Neural crest cell (in vitro differentiated cells): ENCODE measurements at places on chromosomes 5 and 9.

- H3K27me3 ChIP-seq, result peaks cover 32% of the 10 kb centered on the region
- no peak overlapping the region for H3K4me3 ChIP-seq
- H3K4me1 ChIP-seq, result no peaks in the 10 kb centered on the region
- no peak overlapping the region for H3K27ac ChIP-seq
Measured at GRCh38 chr9:117375956-117376355, 38.9 kb downstream of the ASTN2 start.

GRCh38 chr9:114394523-114395333 lies 6.9 kb upstream of the AKNA start:
- H3K4me3 ChIP-seq, result no peak overlapping the region
- H3K27ac ChIP-seq, result peak overlapping the region; percentile 19
- DNase-seq, result no peak
- H3K36me3 ChIP-seq, result no peaks in the 10 kb centered on the region

GRCh38 chr9:96619124-96619465 lies 548 bp downstream of the CDC14B start:
- no peak overlapping the region for H3K4me3 ChIP-seq
- H3K27ac ChIP-seq, result no peak overlapping the region
- DNase-seq, result no peak
- peaks cover 44% of the 10 kb centered on the region for H3K4me1 ChIP-seq
- peaks cover 3% of the 10 kb centered on the region for H3K27me3 ChIP-seq

DNA sequence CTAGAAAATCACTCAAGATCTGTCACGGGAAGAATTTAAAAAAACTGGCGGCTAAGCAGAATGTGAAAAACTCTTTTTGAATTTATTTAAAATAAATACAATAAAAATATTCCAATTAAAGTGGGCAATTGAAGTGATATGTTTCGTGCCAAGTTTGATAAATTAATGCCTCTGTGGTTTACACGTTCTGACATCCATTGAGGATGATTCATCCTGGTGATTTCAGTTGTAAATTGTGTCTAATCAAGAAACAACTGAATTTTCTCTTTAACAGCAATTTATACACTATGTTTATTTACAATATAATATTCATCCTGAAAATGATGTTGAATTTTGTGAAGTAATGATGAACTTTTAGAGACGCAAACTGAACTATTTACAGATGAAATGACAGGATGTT lies 21.0 kb upstream of the OSMR start:
- DNase-seq, result no peak
- no peaks in the 10 kb centered on the region for H3K36me3 ChIP-seq
- H3K4me3 ChIP-seq, result no peak overlapping the region
- no peak overlapping the region for H3K27ac ChIP-seq
- no peaks in the 10 kb centered on the region for H3K4me1 ChIP-seq

DNA sequence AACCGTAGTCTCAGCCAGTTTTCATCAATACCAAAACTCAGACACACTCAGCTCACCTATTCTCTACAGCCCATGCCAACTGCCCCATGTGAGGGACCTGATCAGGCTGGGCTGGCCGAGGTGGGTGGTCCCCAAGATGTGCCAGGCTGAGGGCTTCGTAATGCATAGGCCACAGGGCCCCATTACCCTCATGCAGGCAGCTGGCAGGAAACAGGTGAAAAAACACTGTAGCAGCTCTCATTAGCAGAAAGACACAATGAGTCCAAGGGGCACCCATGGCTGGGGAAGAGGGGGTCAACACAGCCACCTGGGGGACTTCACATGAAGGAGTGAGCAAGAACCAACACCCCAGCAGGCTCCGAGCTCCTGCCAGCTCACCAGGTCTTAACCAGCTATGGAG lies 8.2 kb downstream of the IPPK start:
- peak overlapping the region; percentile 68 for H3K4me3 ChIP-seq
- no peaks in the 10 kb centered on the region for H3K36me3 ChIP-seq
- H3K27me3 ChIP-seq, result no peaks in the 10 kb centered on the region
- no peak overlapping the region for H3K27ac ChIP-seq
- peaks cover 50% of the 10 kb centered on the region for H3K4me1 ChIP-seq
- DNase-seq, result no peak

GRCh38 chr5:93794954-93795353 lies 53.6 kb upstream of the POU5F2 start:
- peaks cover 13% of the 10 kb centered on the region for H3K36me3 ChIP-seq
- no peaks in the 10 kb centered on the region for H3K27me3 ChIP-seq
- H3K4me1 ChIP-seq, result peaks cover 49% of the 10 kb centered on the region
- no peak for DNase-seq
- no peak overlapping the region for H3K4me3 ChIP-seq
- H3K27ac ChIP-seq, result no peak overlapping the region

- peaks cover 16% of the 10 kb centered on the region for H3K36me3 ChIP-seq
- no peak for DNase-seq
- H3K4me3 ChIP-seq, result no peak overlapping the region
- H3K27me3 ChIP-seq, result no peaks in the 10 kb centered on the region
Measured at GRCh38 chr9:27353474-27354229, 56.7 kb upstream of the EQTN start.

- H3K27me3 ChIP-seq, result peaks cover 10% of the 10 kb centered on the region
- peaks cover 14% of the 10 kb centered on the region for H3K4me1 ChIP-seq
- no peak overlapping the region for H3K4me3 ChIP-seq
- peaks cover 3% of the 10 kb centered on the region for H3K36me3 ChIP-seq
Measured at GRCh38 chr5:82365744-82366228, 87.6 kb upstream of the RPS23 start.

DNA sequence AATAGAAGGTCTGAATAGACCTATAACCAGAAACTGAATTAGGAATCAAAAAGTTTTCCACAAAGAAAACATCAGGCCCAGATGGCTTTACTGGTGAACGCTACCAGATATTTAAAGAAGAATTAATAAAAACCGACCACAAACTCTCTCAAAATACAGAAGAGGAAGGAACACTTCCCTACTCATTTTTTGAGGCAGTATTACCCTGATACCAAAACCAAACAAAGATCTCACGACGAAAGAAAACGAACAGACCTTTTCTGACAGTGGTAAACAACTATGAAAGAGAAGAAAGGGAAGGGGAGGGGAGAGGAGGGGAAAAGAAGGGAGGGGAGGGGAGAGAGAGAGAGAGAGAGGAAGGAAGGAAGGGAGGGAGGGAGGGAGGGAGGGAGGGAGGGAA lies 13.5 kb downstream of the B4GALT1 start:
- H3K4me3 ChIP-seq, result no peak overlapping the region
- peak overlapping the region; percentile 17 for H3K27ac ChIP-seq
- peaks cover 2% of the 10 kb centered on the region for H3K36me3 ChIP-seq
- no peak for DNase-seq
- peaks cover 25% of the 10 kb centered on the region for H3K4me1 ChIP-seq

DNA sequence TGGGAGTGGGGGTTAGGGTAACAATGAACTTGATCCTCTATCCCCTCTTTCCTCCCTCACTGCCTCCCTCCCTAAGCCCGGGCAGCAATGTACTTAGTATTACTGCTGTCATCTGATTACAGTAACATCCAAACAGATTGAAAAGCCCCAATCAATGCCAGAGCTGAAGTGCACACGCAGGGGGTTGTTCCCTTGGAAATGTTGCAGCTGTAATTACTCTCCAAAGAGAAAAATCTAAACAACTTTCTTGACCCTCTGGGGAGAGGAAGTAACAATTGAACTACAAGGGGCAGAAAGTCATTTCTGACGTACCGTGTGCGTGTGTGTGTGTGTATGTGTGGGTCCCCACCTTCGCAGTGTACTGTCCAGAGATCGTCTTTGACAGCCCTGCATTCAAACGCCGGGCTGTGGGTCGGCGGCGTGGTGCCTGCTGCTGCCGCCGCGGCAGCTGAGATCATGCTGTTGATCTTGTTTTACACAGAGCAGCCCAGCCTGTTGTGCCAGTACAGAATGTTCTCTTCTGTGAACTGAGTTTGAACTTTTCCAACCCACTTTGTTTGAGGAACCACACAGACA lies 66.0 kb upstream of the KLF9 start:
- no peak for DNase-seq
- H3K4me1 ChIP-seq, result peaks cover 16% of the 10 kb centered on the region
- no peak overlapping the region for H3K4me3 ChIP-seq
- H3K27me3 ChIP-seq, result peaks cover 10% of the 10 kb centered on the region

- no peaks in the 10 kb centered on the region for H3K27me3 ChIP-seq
- no peak overlapping the region for H3K27ac ChIP-seq
- DNase-seq, result no peak
- peaks cover 11% of the 10 kb centered on the region for H3K4me1 ChIP-seq
- peaks cover 3% of the 10 kb centered on the region for H3K36me3 ChIP-seq
- H3K4me3 ChIP-seq, result no peak overlapping the region
Measured at GRCh38 chr9:69877852-69878514, 57.4 kb downstream of the CFAP95 start.

DNA sequence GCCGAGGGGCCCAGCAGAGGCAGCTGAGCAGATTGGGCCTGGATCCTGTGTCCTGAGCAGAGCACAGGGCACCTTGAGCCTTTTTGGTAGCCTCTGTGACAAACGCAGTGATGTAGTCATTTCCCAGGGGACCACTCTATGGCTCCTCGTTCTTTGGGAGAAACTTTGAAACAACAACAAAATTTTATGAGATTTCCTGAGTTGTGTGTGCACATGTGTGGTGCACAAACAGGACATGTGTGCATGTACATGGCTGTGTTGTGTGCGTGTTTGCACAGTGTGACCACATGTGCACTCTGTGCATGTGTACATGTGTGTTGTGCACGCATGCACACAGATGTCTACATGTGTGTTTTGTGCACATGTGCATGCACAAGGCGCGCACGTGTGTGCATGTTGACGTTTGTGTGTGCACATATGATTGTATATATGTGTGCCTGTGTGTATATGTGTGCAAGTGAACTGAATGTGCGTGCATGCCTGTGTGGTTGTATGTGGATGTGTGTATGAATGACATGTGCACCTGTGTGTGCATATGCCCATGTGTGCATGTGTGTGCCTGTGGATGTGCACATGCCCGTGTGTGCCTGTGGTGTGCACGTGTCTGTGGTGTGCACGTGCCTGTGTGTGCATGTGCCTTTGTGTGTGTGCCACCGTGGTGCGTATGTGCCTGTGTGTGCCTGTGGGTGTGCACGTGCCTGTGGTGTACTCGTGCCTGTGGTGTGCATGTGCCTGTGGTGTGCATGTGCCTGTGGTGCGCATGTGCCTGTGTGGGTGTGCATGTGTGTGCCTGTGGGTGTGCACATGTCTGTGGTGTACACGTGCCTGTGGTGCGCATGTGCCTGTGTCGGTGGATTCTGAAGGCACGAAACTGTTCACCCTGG lies 221.6 kb downstream of the CACNA1B start:
- peak overlapping the region; percentile 78 for H3K27ac ChIP-seq
- peaks cover 4% of the 10 kb centered on the region for H3K4me1 ChIP-seq
- no peaks in the 10 kb centered on the region for H3K36me3 ChIP-seq
- no peaks in the 10 kb centered on the region for H3K27me3 ChIP-seq
- no peak for DNase-seq

GRCh38 chr9:126809068-126809467 lies 4.2 kb downstream of the ZBTB43 start:
- H3K4me3 ChIP-seq, result no peak overlapping the region
- peaks cover 3% of the 10 kb centered on the region for H3K27me3 ChIP-seq
- peaks cover 13% of the 10 kb centered on the region for H3K36me3 ChIP-seq
- no peak overlapping the region for H3K27ac ChIP-seq
- peaks cover 28% of the 10 kb centered on the region for H3K4me1 ChIP-seq

GRCh38 chr5:2674456-2674855 lies 77.0 kb downstream of the IRX2 start:
- H3K27me3 ChIP-seq, result no peaks in the 10 kb centered on the region
- no peak overlapping the region for H3K27ac ChIP-seq
- no peak for DNase-seq
- H3K36me3 ChIP-seq, result peaks cover 5% of the 10 kb centered on the region
- H3K4me1 ChIP-seq, result no peaks in the 10 kb centered on the region

DNA sequence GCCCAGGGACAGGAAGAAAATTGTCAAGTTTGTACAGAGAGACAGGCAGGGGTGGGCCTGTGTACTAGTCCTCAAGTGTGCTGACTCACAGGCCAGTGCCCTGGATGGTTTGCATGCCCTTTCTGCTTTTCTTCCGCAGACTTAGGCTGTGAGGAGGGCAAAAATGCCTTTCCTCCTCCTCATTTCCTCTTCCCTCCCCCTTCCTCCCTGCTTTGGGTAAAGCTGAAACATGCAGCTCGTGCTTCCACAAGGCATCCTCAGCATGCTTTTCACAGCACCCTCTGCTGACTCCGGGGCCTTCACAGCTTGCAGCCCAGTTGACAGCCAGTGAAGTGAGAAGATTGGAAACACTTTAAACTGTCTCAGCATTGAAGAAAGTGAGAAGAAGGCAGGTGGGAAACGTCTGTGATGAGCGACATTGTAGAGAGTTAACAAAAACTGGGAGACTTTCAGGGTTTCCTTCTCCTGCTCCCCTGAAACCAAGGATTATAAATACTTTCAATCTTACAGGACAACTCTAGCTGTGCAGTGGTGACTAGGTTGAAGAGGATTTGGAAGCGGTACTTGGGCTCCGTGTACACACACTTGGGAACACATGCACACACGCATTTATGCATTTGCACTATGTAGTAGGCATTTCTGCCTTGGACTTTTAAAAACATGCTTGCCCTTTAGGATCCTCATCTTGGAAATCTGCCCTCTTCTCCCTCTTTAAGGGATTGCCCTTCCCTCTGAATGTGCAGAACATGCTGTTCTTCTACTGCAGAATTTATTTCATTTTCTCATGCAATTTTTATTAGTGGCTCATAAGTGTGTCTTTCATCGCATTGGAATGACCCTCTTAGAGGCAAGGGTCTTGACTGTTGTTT lies 138.8 kb downstream of the GRIA1 start:
- H3K4me1 ChIP-seq, result no peaks in the 10 kb centered on the region
- no peaks in the 10 kb centered on the region for H3K27me3 ChIP-seq
- H3K36me3 ChIP-seq, result no peaks in the 10 kb centered on the region
- no peak overlapping the region for H3K4me3 ChIP-seq
- no peak overlapping the region for H3K27ac ChIP-seq

- H3K4me3 ChIP-seq, result no peak overlapping the region
- DNase-seq, result no peak
- no peaks in the 10 kb centered on the region for H3K4me1 ChIP-seq
- H3K27me3 ChIP-seq, result no peaks in the 10 kb centered on the region
- no peak overlapping the region for H3K27ac ChIP-seq
- H3K36me3 ChIP-seq, result no peaks in the 10 kb centered on the region
Measured at GRCh38 chr9:24561957-24562356, 16.3 kb upstream of the IZUMO3 start.

DNA sequence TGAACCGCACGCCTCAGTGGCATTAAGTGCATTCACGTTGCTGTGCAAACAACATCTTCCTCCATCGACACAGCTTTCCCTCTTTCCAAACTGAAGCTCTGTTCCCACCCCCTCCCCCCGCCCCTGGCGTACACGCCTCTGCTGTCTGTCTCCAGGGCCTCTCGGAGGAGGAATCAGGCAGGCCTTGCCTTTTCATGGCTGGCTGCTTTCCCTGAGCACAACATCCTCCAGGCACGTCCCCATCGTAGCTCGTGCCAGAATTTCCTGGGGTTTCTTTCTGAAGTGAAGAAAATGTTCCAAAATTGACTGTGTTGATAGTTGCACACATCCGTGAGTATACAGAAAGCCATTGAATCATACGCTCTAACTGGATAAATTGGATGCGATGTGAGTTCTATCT lies 22.3 kb upstream of the TMEM250 start:
- peaks cover 28% of the 10 kb centered on the region for H3K27me3 ChIP-seq
- peaks cover 8% of the 10 kb centered on the region for H3K4me1 ChIP-seq
- H3K27ac ChIP-seq, result no peak overlapping the region
- no peaks in the 10 kb centered on the region for H3K36me3 ChIP-seq
- no peak for DNase-seq
- peak overlapping the region; percentile 49 for H3K4me3 ChIP-seq

- peaks cover 9% of the 10 kb centered on the region for H3K27me3 ChIP-seq
- no peaks in the 10 kb centered on the region for H3K36me3 ChIP-seq
- DNase-seq, result no peak
- H3K4me3 ChIP-seq, result no peak overlapping the region
- H3K4me1 ChIP-seq, result peaks cover 8% of the 10 kb centered on the region
Measured at GRCh38 chr5:674630-675011, 18.5 kb downstream of the TPPP start.

GRCh38 chr9:136091582-136092352 lies 3.3 kb downstream of the NACC2 start:
- peak overlapping the region; percentile 50 for H3K27ac ChIP-seq
- peak overlapping the region; percentile 81 for H3K4me3 ChIP-seq
- H3K36me3 ChIP-seq, result no peaks in the 10 kb centered on the region
